ENCODE measurements at places on chromosomes 1 and 21. TPM values are rescaled to one million over a fixed set of nuclear protein-coding genes. Genes with fewer than 3 reads are reported as not detected.

DNA sequence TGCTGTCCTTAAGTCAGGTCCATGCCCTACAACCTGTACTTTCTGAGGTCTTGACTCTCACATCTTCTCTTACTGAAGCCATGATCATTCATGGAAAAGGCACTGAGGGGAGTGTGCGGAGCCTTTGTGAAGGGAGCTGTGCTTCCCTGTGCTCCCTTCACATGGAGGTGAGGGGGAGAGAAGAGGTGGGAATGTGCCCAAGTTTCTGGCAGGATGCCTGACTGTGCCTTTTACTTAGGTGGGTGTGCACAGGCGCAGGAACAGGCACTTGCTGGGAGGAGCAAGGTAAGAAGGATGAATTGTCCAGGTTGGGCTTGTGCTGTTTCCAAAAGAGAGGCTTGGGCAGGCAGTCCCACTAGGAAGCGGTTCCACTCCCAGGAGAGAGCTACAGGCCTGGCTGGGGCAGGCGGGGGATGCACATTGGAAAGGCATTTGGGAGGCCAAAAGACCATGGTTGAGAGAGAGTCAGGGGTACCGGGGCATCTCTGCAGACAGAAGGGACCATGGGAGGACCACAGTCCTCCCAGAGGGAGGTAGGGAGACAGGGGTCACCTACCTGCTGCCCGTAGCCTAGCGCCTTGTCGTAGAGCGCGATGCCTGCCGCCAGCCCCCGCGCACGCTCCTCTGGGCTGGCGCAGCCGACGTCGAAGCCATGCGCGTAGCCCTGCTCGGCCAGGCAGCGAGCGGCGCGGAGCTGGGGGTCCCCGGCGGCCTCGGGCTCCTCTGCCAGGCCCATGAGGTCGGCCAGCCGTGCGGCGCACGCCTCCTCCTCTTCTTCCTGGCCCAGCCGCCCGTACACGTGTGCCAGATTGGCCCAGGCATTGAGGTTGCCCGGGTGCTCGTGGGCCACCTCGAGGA is 853 bp downstream of the TTC22 start:
- H3K27me3 ChIP-seq: peaks cover 13% of the 10 kb centered on the region
- no peak for DNase-seq
- H3K4me3 ChIP-seq: peak overlapping the region; percentile 27
- H3K36me3 ChIP-seq: no peaks in the 10 kb centered on the region
- H3K27ac ChIP-seq: no peak overlapping the region
- H3K4me1 ChIP-seq: peaks cover 9% of the 10 kb centered on the region

GRCh38 chr1:30798389-30799232 is 41.0 kb upstream of the LAPTM5 start:
- peaks cover 8% of the 10 kb centered on the region for H3K4me1 ChIP-seq
- no peak for DNase-seq
- no peak overlapping the region for H3K4me3 ChIP-seq
- peaks cover 7% of the 10 kb centered on the region for H3K27me3 ChIP-seq
- no peak overlapping the region for H3K27ac ChIP-seq

DNA sequence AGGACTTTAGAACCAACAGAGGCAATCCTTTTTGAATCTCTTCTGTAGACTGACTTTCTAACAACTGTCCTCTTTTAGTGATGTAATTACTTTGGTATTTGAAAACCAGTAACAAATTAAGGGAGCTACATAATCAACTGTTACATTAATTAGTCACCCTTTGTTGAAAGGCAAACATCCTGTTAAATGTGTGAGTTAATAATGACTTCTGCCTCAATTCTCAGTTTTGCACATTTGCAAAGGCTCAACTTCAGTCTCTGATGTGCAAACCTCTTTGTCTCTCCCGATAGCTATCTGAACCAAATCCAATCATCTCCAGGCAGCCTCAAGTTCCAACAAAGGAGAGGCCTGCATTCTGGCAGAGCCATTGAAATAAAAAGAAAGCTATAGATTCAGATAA is 135.4 kb upstream of the C8B start:
- H3K27ac ChIP-seq: no peak overlapping the region
- no peaks in the 10 kb centered on the region for H3K27me3 ChIP-seq
- H3K4me1 ChIP-seq: peaks cover 52% of the 10 kb centered on the region
- no peaks in the 10 kb centered on the region for H3K36me3 ChIP-seq
- no peak overlapping the region for H3K4me3 ChIP-seq

DNA sequence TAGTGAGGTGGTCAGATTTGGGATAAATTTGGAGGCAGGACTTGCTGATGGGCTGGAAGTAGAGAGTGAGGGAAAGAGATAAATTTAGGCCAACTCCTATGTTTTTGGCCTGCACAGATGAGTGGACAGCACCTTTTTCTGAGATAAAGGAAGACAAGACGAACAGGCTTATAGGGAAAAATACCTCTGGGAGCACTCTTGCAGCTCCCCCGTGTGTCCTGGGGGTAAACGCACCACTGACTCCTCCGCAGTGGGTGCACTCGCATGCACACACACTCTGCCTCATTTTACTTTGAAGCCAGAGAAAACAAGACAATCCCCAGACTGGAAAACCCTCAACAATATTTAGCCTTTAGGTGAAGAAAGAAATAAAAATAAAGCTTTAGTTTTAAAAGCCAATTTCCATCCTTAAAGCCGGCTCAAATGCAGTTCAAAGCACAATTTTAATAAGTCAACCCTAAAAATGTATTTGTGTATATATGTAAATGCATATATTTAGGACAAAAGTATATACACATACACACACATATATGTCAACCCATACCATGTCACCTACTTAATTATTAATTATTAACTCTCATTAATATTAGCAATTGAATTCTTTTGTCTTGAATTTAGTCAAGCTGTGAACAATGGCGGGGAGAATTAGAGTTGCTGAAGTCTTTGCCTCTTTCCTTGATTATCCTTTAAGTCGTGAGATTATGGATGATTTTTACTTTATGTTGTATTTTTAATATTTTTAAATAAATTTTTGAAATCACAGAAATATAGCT is 341.8 kb downstream of the ZNF326 start:
- H3K27me3 ChIP-seq: no peaks in the 10 kb centered on the region
- H3K4me1 ChIP-seq: peaks cover 3% of the 10 kb centered on the region
- H3K27ac ChIP-seq: no peak overlapping the region
- DNase-seq: no peak
- H3K4me3 ChIP-seq: no peak overlapping the region

GRCh38 chr21:39281853-39282252 is 31.6 kb downstream of the BRWD1 start:
- no peaks in the 10 kb centered on the region for H3K27me3 ChIP-seq
- H3K4me1 ChIP-seq: no peaks in the 10 kb centered on the region
- no peak for DNase-seq
- peaks cover 41% of the 10 kb centered on the region for H3K36me3 ChIP-seq
- no peak overlapping the region for H3K27ac ChIP-seq

GRCh38 chr1:26784886-26785285 is 2.9 kb upstream of the PIGV start:
- peaks cover 19% of the 10 kb centered on the region for H3K36me3 ChIP-seq
- H3K4me3 ChIP-seq: no peak overlapping the region

GRCh38 chr1:157641177-157641576 is 43.3 kb upstream of the FCRL4 start:
- no peaks in the 10 kb centered on the region for H3K27me3 ChIP-seq
- no peak overlapping the region for H3K4me3 ChIP-seq
- DNase-seq: no peak
- no peaks in the 10 kb centered on the region for H3K4me1 ChIP-seq
- H3K27ac ChIP-seq: no peak overlapping the region

- H3K4me1 ChIP-seq: no peaks in the 10 kb centered on the region
- H3K27ac ChIP-seq: no peak overlapping the region
Measured at GRCh38 chr1:194042736-194043135, 856.3 kb upstream of the B3GALT2 start.

DNA sequence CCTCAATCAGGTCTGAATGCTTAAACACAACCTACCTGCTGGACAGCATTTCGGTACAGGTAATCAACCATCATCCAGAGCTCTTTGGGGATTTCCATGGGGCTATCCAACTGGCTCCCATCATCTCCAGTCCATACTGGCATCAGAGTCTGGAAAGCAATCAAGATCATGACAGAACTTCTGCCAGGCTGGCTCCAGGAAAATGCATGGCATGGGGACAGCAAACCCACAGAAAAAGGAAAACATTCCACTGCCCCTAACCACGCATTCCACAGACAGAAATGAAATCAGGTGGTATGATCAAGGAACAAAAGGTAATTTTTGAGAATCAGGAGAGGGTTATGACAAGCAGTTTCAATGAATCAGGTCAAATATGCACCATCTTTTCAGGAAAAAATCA is 9.1 kb upstream of the MTF1 start:
- no peak overlapping the region for H3K27ac ChIP-seq
- H3K27me3 ChIP-seq: no peaks in the 10 kb centered on the region
- H3K4me3 ChIP-seq: no peak overlapping the region

DNA sequence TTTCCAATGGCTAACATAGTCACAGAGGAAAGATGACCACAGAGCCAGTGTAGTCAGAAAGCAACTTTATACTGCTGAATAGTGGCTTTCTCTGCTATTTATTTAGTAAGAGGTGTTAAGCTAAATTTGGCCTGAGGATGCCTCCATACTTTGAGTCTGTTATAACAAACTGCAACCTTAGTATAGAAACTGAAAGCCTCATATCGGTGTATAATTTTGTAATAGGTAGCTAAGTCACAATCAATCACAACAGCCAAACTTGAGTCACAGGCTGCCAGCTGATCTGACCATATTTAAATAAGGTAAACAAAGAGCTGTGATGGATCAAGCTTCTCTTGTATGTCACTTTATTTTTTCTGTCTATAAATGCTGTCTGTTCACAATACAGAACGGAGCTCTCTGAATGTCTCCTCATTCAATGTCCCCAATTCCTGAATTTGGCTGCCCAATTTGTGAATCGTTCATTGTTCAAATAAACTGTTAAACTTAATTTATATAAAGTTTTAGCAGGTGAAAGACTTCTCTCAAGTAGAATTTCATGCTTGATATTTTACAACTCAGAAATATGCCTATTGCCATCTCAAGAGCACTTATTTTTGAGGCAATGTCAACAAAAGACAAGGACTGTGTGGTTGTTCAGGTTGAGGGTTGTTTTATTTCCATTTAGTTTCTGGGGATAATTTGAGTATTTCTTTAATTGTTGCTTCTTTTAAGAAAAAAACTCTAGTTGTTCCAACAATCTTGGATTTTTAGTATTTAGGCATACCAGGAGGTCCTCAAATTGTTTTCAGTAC is 339.7 kb upstream of the B3GALT2 start:
- no peaks in the 10 kb centered on the region for H3K4me1 ChIP-seq
- H3K27me3 ChIP-seq: no peaks in the 10 kb centered on the region
- H3K4me3 ChIP-seq: no peak overlapping the region

- no peak for DNase-seq
- peak overlapping the region; percentile 91 for H3K27ac ChIP-seq
- H3K27me3 ChIP-seq: no peaks in the 10 kb centered on the region
- no peaks in the 10 kb centered on the region for H3K36me3 ChIP-seq
- H3K4me3 ChIP-seq: no peak overlapping the region
Measured at GRCh38 chr21:26117972-26118367, 52.6 kb downstream of the APP start.

DNA sequence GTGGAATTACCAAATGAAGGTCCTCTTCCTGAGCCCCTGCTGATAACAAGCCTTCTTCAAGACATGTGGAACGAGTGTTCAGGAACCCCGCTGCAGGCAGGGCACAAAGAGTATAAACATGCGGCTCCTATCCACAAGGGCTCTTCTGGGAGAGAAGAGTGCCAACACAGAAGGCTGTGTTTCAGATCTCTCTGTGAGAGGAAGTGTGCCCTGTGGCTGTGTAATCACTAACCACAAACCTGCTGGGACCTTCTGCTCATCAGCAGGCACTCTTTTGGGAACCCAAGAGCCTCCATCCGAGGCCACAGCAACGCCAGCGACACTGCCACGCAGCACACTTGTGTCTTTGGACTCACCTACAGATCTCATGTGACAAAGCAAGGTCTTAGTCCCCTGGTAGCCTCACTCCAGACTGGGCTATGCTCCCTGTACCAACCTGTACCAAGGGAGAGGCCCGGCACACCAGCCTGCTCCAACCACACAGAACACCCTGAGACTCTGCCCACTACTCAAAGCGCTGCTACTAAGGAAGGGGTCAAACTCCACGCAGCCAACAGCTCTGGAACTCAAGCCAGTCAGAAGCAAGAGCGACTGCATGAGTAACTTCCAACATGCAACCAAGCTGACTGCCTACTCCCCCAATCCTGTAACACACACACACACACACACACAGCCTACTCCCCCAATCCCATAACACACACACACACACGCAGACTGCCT is 7.8 kb downstream of the PTTG1IP start:
- DNase-seq: no peak
- peaks cover 30% of the 10 kb centered on the region for H3K36me3 ChIP-seq
- peak overlapping the region; percentile 23 for H3K27ac ChIP-seq

DNA sequence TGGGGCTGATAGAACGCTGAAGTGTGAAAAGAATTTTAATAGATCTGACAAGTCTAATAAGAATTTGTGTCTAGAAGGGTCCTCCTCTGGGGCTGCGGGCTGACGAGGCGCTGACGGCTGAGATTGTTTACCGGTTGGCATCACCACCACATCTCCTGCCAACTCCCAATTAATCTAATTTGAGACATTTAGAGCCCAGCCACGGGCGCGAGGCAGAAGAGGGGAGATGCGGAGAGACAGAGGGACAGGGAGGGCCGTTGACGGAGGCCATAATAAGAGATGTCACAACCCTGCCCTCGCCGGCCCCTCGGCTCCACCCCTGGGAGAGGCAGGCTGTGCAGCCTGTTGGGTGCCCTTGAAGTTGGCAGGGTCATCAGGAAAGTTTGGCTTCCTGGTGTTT is 109.3 kb downstream of the PAX7 start:
- H3K36me3 ChIP-seq: no peaks in the 10 kb centered on the region
- peaks cover 11% of the 10 kb centered on the region for H3K27me3 ChIP-seq
- DNase-seq: no peak
- no peak overlapping the region for H3K27ac ChIP-seq
- H3K4me1 ChIP-seq: peaks cover 3% of the 10 kb centered on the region

- H3K36me3 ChIP-seq: peaks cover 28% of the 10 kb centered on the region
- H3K4me3 ChIP-seq: no peak overlapping the region
- no peaks in the 10 kb centered on the region for H3K27me3 ChIP-seq
- no peak overlapping the region for H3K27ac ChIP-seq
- DNase-seq: no peak
Measured at GRCh38 chr1:84073266-84073665, 70.8 kb upstream of the PRKACB start.

GRCh38 chr21:25670726-25671125 is 31.7 kb downstream of the JAM2 start:
- H3K27ac ChIP-seq: no peak overlapping the region
- H3K36me3 ChIP-seq: peaks cover 4% of the 10 kb centered on the region
- H3K4me1 ChIP-seq: no peaks in the 10 kb centered on the region
- DNase-seq: no peak
- no peak overlapping the region for H3K4me3 ChIP-seq
- no peaks in the 10 kb centered on the region for H3K27me3 ChIP-seq

DNA sequence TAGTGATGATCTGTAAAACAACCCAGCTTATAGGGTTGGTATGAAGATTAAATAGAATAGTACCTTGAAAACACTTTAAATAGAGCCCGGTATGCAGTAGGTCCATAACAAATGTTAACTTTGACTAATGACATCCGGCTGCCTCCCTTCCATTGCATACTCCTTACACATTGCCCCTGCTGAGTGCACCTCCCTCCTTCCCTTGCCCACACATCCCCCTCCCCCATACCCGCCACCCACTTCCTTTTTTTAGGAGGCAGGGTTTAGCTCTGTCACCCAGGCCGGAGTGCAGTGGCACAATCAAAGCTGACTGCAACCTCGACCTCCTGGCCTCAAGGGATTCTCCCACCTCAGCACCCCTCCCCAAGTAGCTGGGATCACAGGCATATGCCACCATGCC is 24.4 kb upstream of the ZC3H12A start:
- H3K27ac ChIP-seq: no peak overlapping the region
- no peak for DNase-seq
- H3K4me1 ChIP-seq: peaks cover 61% of the 10 kb centered on the region
- H3K36me3 ChIP-seq: no peaks in the 10 kb centered on the region

INSRR gene
- total RNA-seq: not detected

EFNA3 gene
- total RNA-seq: 12.5 TPM

NBL1 gene
- 17.1 TPM for total RNA-seq

CD164L2 gene
- total RNA-seq: 3.0 TPM

OR2AK2 gene
- not detected for total RNA-seq

KCNJ9 gene
- total RNA-seq: not detected
